ENCODE measurements at places on chromosomes 16 and 17.

- no peak for DNase-seq
Observed at GRCh38 chr16:25135254-25135878, 23.8 kb downstream of the LCMT1 start.

GRCh38 chr16:81040131-81040530, 4.5 kb downstream of the ATMIN start:
- DNase-seq: no peak

- DNase-seq: no peak
Observed at GRCh38 chr16:27311448-27311830, 2.3 kb upstream of the IL4R start.

- no peak for DNase-seq
Observed at GRCh38 chr16:75620326-75621169, 2.5 kb downstream of the ADAT1 start.

GRCh38 chr16:85028685-85029407, 1.3 kb downstream of the KIAA0513 start:
- DNase-seq: no peak

GRCh38 chr17:57665696-57666095, 79.4 kb downstream of the CCDC182 start:
- no peak for DNase-seq

DNA sequence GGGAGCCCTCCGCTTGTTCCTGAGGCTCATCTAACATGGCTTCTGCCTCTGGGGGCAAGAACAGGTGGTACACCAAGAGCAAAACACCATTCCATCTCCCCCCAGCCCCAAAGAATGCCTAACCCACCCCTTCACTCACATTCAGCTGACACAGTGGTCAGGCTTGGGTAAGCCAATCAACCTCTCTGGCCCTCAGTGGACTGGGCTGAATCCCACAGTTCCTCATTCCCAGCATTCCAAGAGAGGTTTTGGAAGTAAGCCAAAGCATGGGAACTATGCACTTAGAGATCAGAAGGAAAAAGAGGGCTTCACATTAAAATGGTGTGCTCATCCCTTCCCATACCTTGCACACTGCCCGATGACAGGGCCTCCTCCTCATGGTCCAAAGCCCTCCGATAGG, 7.8 kb downstream of the PIGS start:
- DNase-seq: no peak

- no peak for DNase-seq
Observed at GRCh38 chr16:51166541-51166940, 15.5 kb upstream of the SALL1 start.

- no peak for DNase-seq
Observed at GRCh38 chr17:80938556-80938955, 53.1 kb upstream of the CHMP6 start.

GRCh38 chr16:87100306-87101058, 216.7 kb downstream of the C16orf95 start:
- no peak for DNase-seq

DNA sequence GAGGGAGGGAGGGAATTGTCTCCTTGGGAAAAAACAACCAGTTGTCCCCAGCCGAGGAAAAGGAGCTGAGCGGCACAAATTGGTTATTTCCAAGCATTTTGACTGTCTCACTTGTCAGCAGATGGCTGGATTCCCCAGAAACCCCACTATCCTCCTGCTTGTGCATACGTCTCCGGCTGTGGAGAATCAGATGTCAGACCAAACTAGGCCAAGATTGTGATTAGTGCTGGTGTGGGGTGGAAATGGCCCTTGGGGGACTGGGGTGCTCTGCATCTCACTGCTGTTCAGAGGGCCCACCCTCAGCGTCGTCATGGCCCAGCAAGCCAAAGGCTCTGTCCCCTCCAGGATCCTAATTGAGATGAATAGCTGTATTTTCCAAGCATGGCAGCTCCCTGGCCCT, 131.7 kb upstream of the HSBP1 start:
- no peak for DNase-seq

- no peak for DNase-seq
Observed at GRCh38 chr17:47203984-47204721, 5.0 kb upstream of the MYL4 start.

DNA sequence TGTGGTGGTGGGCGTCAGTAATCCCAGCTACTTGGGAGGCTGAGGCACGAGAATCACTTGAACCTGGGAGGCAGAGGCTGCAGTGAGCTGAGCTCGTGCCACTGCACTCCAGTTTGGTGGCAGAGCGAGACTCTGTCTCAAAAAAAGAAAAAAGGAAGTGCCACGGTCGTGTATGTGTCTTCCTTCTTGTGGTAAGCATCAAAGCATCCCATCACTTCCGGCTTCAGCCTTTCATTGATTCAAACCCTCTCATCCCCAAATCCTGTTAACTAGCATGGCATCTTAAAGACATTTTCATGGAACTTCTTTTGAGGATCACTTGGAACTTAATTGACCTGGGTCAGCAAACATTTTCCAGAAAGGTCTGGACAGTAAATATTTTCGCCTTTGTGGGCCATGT, 126.2 kb downstream of the CPPED1 start:
- no peak for DNase-seq

GRCh38 chr17:78408476-78409050, 30.1 kb downstream of the PGS1 start:
- no peak for DNase-seq

All from NCI-H2107 (cell line).